ENCODE measurements at places on chromosomes 3 and 15.

GRCh38 chr15:63212050-63213004 lies 22.9 kb downstream of the RAB8B start:
- no peak for DNase-seq

- peak; percentile 49 for DNase-seq
Observed at GRCh38 chr3:72887705-72888545, at the start of gene GXYLT2. Gene GXYLT2 (plus strand): TSS chr3:72888046. CDS start chr3:72888234, 188 bp downstream.

DNA sequence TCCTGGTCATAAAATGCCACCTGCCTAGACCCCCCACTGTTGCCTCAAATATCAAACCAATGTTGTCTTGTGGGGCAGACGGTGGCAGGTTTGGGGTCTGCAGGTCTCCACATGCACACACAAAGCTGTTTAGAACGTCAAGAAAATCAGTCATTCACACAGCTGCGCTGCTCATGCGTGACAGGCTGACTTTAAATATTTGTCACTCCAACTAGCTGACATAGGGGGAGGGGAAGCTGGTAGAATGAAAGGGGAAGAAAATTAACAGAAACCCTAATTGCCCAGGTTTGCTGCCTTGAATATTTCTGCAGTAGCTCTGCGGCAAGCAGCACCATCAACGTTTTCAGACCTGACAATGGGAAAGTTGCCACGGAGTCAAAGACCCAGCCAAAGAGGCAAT lies 201.8 kb downstream of the ABHD5 start:
- DNase-seq: no peak

GRCh38 chr3:184328516-184328915 lies 8.9 kb upstream of the FAM131A start:
- no peak for DNase-seq

- DNase-seq: no peak
Observed at GRCh38 chr15:59384507-59384906, 11.8 kb upstream of the MYO1E start.

DNA sequence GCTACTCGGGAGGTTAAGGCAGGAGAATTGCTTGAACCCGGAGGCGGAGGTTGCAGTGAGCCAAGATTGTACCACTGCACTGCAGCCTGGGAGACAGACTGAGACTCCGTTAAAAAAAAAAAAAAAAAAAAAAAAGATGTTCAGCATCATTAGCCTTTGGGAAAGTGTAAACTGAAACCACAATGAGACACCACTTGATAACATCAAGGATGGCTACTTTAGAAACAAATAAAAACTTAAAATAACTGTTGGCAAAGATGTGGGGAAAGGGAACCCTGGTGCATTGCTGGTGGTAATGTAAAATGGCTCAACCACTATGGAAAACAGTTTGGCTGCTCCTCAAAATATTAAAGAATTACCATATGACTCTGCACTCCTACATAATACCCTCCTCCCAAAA lies 1.9 kb downstream of the LEO1 start:
- DNase-seq: no peak

DNA sequence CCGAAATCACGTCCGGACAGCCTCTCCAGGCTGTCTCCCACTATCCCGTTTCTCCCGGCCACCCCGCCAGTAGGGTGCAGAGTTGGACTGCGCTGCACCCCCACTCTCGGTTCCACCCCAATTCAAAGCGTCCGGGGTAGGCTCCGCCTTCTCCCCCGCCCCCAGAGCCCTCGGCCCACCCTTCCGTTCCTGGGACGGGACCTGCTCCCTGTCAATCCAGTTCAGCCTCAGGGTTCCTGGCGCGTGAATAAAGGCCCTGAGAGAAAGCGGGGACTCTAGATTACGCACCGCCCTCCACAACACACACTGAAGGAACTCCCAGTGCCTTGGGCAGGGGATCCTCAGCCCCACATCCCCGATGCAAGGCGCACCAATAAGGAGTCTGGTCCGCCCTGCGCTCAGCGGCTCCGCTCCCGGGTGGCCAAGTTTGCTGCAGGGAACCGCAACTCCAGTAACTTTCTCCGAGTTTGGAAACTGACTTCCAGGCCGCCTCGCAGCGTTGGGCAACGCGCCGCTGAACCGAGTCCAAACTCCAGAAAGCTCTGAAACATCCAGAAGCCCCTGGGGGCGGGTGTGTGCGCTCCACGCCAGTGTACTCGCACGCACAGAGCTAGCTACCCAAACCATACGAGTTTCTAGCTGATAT lies 1.9 kb downstream of the ADAMTS9 start:
- DNase-seq: no peak

- no peak for DNase-seq
Observed at GRCh38 chr3:72274493-72275330, 489.8 kb upstream of the PROK2 start.

GRCh38 chr15:27028858-27029477 lies 58.0 kb downstream of the GABRG3 start:
- no peak for DNase-seq

DNA sequence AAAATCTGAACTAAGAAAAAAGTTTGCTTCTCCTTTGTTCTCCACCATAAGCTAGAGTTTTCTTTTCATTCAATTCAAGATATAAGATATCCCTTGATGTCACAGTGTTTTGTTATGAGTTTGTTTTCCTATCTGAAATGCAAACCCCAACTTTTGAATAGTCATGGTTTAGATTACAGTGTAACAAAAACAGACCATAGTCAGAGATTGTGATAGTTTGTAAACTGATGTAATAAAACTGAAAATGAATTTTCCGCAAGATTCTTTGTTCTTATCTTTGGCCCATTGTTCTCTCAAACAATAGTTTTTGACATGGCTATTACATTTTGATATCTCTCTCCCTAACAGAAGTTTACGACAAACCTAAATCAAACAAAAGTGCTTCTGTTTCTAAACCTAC lies 121.7 kb upstream of the GADL1 start:
- no peak for DNase-seq

DNA sequence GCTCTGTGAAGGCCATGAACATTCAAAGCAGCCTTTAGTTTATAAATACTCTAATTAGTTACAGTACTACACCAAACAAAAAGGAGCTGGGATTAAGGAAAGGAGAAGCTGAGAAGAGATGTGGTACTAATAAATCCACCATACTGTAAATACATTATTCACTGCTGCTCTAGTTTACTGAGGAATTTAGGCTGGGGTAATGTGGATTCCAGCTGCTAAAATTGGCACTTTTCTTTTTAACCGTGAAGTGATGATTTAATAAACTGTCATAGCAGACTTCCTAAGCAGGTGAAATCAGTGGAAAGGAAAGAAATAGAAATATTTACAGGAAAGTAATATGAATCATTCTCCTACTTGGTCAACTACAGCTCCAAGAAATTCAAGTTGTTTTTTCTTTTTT lies 88.7 kb downstream of the TFG start:
- no peak for DNase-seq

GRCh38 chr15:99399618-99400017 lies 148.3 kb downstream of the LRRC28 start:
- DNase-seq: no peak

GRCh38 chr3:35183927-35184675 lies 455.2 kb upstream of the ARPP21 start:
- DNase-seq: no peak

DNA sequence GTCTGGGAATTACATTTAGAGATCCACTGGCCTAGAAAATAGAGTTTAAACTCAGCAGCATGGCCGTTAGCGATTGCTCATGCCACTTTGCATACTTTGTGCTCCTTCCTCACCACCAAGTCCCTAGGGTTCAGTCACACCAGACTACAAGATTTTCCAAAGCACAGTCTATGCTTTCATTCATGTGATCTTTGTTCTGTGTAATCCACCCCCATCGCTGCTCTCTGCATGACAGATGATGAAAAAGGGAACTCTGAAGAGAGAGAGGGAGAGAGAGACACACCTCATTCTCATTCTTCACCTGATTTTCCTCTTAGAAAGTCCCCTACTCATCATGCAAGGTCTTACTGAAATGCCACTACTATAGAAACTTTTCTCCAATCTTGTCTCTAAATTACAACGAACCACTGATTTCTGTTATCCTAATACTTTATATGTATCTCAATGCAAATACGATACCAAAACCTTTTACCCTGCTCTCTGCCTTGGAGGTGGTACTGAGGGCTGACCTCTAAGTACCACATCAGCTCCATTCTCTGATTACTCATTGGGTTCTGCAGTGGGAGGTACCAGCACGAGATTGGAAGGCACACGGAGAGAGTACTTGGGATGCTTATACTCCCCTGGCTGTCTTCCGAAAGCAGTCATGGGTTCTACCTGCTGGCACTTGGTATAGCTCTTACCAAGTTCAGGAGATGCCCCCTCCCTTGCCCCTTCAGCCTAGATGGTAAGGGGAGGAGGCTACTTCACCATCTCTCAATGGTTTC lies 1.1 kb upstream of the PARP15 start:
- peak; percentile 35 for DNase-seq

DNA sequence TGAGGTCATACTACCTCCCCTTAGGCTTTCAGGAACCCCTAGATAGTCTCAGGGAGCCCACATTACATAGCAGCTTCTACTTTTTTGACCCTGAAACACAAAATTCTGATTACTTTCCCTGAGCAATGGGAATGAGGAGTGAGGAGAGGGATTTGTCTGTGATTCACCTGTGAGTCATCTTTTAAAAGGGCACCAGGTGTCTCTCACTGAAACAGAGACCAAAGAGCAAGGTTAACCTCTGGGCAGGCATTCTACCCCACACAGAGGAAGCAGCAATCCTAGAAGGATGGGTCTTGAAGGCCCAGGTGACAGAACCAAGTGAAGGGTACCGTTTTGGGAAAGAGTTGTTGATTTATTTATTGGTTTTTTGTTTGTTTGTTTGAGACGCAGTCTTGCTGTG lies 31.1 kb upstream of the UBE2E2 start:
- DNase-seq: no peak

DNA sequence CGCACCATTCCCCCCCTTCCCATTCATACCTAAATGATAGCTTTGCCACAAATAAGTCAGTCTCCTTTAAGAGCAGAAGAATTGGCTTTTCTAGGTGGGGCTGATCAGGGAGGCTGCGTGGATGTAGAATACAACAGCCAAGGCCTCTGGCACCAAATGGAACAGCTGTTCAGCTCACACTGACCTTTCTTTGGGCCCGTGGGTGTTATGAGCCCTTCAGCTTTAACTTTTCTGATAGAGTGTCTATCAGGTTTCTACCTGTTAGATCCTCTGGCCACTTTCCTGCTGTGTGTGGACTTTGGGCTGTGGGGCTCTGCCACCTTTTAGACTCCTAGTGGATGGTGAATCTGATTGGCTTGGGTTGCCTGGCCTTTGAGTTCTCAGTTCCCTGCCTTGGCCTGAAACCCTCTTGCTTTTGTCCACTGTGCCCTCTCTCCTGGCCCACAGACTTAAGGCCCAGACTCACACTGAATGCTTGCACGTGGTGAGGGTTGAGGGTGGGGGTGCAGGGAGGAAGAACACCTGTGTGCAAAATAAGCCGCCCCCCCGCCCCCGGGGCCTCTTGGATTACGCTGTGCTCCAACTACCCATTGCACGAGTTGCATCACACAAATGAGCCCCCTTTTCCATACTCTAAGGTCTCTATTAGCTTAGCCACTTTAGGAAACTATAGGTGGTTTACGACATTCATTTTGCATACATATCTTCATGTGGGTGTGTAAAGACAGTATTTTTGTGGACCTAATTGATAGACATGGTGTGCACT lies 1.3 kb upstream of the RFX7 start:
- peak; percentile 72 for DNase-seq

- no peak for DNase-seq
Observed at GRCh38 chr3:125072301-125072700, 16.5 kb upstream of the HEG1 start.

- DNase-seq: no peak
Observed at GRCh38 chr3:5201536-5201935, 14.0 kb downstream of the EDEM1 start.

- DNase-seq: no peak
Observed at GRCh38 chr3:35602395-35602936, 36.9 kb upstream of the ARPP21 start.

DNA sequence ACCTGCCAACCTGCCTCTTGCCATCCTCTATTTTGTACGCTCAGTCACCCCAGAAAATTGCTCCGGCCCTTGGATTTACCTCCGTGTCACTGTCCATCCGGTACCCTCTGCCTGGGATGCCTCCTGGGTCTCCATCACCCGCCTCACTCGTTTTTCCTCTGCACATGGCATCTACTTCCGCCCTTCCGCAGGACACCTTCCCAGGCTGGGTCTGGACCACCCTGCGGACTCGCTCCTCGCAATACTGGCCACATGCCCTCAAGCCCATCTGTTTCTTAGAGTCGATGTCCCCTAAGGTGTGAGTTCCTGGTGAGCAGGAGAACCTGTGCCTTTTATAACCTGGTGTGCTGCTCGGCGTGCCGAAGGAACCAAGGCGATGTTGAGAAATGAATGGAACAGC lies 58.5 kb downstream of the APBA2 start:
- DNase-seq: peak; percentile 16

DNA sequence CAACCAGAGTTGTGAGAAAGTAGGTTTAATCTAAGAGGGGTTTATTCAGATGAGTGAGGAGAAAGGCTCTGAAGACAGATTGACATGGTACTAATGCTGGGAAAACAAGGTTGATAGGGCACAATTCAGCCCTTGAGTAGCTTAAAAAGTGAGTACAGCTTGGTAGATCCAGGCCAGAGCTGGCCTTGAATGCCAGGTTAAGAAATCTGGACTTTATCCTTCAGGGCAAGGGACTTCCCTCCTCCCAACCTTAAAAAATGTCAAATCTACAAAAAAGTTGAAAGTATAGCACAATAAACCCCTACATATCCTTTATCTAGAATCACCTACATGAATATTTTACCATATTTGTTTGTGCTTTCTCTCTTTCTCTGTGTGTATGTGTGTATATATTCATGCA lies 7.9 kb downstream of the TM4SF18 start:
- DNase-seq: no peak

DNA sequence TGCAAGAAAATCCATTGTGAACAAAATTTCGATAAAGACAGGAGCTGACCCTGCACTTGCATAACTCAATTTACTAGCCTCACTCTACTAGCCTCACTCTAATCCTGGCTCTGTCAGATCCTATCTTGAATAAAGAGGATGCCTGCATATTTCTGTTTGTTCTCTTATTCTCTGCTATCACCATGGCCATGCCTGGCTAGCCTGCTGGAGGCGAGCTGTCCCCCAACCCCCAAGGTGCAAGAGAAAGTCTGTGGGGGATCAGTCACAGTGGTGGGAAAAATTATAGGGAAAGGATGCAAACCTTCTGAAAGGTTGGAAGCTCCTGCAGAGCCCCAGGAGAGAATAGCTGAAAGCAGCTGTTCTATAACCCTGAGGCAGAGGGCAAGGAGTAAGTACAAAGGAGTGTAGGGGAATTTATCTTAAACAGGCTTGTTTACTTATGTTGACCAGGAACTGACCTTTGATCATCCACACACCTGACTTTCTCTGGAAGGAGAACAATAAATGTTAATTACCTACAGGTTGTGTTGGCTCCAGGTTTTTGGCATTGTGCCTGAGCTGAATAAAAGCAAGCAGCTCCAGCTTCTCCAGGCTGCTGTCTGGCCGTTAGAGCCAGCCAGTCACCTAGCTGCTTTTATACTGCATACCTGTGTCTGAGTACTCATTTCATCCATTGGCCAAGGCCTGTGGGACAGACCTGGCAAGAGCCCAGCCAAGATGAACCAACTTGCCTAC lies 137.7 kb upstream of the RASGRP1 start:
- no peak for DNase-seq

DNA sequence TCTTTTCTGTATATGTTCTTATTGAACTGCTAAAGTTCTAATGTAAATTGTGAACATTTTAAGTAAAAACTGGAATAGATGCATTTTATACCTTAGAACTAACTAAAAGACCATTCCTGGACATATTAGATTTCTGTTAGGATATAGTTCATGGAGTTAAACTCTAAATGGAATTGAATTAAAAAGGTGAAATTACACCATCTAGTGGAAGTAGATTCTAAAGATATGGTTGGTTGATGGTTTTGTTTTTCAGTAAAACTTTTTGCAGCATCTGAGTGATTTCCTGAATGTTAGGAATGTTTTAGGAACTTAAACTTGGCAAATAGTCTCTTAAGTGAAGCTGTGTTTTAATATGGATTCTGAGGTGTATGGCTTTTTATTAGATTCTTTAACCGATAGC lies 96.8 kb downstream of the SLMAP start:
- DNase-seq: no peak
